ENCODE measurements at places on chromosomes 2 and 18.
A peak's percentile ranks its signal among the peaks of the same experiment; 100 is the strongest.

DNA sequence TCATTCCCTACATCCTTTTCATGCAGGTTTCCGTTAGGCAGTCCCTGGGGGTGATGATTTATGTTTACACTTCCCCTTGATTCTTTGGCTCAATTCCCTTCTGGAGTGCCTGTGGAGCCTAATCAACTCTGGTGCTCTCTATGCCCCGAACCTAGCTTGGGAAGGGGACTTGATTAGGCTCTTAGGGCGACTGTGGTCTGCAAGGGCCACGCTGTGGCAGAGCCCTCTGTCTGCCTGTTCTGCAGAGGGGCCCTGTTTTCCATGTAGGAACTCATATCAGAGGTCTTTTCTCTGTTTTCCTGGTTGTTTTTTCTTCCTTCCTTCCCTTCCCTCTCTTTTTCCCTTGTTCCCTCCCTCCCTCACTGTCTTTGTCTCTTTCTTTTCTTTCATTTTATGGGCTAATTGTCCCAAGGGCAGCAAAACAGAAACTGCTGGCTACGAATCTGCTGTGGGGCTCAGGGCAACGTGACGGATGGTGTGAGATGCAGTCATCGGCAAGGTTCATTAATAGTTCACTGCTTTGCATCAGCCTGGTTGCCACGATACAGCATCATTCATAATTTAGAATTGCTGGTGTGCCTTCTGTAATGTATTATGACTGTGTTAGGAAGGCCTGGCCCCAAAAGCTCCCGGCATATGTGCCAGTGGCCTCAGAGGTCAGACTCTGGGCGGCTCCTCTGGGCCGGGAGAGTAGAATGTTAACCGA lies 134.5 kb downstream of the NAPG start:
- no peak for DNase-seq

GRCh38 chr2:62382757-62383156 lies 123.2 kb downstream of the TMEM17 start:
- DNase-seq: no peak

GRCh38 chr2:238187618-238188548 lies 15.6 kb downstream of the ILKAP start:
- no peak for DNase-seq

- no peak for DNase-seq
Observed at GRCh38 chr2:7573166-7573825, 656.1 kb downstream of the RNF144A start.

DNA sequence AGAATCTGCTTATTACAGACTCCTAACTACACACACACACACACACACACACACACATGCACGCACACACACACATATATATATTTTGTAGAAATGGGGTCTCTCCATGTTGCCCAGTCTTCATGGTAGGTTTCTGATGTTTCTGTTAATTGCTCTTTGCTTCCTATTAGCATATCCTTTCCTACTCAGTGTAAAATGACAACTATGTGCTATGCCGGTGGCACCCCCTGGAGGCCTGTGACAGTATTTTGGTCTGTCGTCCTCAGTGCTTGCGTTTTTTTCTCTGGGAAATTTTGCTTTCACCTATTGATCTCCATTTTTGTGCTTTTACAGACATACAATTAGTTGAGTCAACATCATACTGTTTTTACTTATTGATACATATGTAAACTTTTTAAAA lies 322.1 kb downstream of the LRRTM1 start:
- no peak for DNase-seq

DNA sequence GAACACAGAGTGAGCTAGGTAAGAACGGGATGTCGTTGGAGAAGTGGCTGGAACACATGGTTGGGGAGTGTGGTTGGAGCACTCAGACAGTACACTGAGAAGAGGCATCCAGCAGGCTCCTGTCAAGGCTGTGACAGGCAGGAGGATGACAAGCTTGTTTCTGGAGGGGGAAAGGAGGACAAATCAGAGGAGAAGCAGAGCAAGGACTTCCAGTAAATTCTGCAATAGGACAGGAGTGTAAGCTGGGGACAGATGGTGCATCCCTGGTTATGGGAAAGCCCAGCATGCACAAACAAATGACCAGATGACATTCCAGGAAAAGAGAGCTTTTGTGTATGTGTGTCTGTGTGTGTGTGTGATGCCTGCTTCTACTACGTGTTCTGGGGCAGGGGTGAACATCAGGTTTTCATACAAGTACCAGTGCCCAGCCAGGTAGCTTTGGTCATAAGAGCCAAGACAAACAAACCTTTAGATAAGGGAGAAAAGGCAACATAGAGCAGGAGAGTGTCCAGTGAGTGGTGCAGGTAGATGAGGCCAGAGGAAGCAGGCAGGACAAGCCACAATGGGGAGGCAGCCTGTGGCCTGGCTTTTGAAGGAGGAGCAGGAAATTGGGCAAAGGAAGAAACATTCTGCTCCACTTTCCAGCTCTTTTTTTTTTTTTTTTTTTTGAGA lies 32.1 kb upstream of the MAPK4 start:
- DNase-seq: no peak

DNA sequence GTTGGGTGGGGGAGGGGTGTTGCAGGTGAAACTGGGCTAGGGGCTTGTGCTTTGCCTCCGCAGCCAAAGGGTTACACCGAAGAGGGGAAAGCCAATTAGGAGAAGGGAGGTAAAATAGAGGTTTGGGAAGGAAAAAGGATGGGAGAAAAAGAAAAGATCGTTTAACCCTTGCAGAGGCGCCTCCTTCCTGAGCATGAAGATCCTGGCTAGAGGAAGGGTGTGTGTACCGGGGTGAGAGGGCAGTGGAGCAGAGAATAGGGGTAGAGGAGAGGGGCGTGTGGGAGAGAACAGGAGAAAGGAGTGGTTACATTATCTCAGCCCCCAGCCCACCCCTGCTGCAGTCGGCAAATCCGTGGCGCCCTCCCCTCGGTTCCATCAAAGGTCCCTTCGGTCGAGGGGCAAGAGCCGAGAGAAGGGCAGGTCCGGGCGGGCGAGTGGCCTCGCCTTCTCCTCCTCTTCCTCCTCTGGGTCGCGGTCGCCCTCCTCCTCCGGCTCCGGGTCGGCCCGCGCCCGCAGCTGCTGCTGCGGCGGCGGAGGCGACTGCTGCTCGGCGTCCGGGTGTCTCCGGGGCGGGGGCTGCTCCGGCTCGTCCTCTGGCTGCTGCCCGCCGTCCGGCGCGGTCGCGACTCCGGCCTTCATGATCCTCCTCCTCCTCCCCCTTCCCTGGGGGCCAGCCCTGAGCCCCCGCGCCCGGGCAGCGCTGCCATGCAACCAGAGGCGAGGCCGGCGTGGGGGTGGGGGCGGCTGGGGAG lies 1.1 kb downstream of the MARCHF4 start:
- DNase-seq: no peak

DNA sequence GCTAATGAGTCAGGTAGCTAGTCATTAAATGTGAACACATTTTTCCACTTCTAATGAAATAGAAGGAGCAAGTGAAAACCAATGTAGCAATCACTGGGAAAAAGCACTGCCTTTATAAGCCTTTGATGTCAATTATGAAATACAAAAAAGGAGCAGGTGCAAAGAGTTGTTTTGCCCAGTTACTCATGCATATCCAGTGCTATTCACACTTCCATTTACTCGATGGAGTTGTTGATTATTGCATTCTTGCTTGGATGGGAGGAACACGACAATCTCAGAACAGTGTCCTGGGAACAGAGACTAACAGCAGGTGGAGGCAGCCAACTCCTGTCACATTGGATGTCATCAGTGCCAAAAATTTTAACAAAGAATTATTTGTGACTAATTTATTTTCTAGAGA lies 372.5 kb downstream of the CBLN2 start:
- DNase-seq: no peak

DNA sequence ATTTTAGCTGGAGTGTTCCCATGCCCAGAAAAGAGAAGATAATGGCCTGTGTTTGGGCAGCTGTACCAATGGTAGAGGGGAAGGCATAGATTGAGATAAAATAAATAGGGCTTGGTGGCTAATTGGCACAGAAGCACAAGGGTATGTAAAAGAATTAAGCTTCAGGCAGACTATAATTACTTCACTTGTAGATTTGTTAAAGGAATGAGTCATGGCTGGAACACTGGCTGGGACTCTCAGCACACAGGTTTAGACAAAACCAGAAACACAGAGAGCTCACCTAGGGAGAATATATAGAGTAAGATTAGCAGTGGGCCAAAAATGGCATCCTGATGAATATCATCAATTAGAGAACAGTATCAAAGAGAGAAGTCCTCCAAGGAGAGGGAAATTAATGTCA lies 198.3 kb upstream of the FIGN start:
- no peak for DNase-seq

DNA sequence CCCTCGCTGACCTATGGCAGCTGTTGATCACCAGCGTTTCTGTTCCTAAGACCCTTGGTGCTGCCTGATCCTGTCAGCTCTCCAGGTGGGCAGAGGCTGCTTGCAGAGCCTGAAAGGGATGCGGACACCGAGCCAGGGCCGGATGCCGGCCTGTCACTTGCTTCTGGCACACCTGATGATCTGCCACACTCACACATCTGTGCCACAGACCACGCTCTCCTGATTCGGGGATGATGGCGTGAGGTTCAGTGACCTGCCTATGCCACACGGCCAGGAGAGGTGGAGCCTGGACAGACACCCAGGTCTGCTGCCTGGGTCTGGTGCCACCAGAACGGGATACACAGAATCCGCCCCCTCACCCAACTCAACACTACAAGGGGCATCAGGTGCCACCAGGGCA lies 129.4 kb upstream of the GLI2 start:
- DNase-seq: no peak

DNA sequence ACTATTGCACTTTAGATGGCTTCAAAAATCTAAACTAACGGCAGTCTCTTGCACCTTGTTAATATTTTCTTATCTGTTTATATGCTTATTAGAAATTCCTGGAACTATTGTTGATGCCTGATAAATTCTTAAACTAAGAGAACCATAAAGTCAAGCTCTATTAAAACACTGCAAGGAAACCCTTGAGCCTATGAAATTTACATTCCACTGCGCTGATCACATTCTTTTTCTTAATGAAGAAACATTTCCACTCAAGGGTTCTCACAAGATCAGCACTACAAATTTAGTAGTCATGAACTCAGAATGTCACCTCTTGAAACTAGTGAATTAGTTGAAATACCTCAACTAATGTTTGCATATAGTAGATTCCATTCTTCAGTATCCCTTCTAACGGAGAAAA lies 331.8 kb upstream of the SLC8A1 start:
- no peak for DNase-seq

GRCh38 chr18:13500869-13501542 lies 225.4 kb downstream of the FAM210A start:
- no peak for DNase-seq

DNA sequence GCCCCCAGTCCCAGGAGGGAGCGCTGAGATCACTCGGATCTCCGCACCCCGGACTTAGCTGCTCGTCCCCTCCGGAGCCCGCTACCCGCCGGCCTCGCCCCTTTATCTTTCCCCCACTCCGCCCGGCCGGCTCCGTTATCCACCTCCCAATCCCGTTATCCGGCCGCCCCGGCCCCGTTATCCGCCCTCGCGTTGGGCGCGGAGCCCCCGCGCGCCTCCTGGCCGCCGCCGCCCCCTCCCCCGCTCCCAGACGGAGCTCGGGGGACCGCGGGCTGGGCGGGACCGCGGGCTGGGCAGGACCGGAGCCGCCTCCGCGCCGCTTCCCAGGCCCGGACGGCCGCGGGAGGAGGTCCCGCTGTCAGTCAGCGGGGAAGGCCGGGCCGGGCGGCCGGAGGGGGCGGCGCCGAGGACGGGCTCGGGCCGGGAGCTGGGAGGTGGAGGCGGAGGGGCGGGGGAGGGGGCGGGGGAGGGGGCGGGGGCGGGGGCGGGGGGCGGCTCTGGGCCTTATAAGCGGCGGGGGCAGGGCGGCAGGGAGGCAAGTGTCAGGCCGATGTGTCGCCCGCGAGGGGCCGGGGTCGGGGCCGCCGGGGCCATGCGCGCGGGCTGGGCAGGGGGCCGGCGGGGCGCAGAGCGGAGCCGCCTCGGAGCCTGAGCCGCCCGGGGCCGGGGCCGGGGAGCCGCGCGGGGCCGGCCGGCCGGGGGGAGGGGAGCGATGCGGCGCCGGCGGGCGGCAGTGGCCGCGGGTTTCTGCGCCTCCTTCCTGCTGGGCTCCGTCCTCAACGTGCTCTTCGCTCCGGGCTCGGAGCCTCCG lies at the start of gene PKDCC:
TSS of gene PKDCC (plus strand) at position 534 of the 811 bp plus-strand sequence. CDS start at position 713, 179 bp downstream.
- peak; percentile 81 for DNase-seq

- DNase-seq: no peak
Observed at GRCh38 chr18:52667463-52668065, 327.6 kb downstream of the DCC start.

GRCh38 chr2:127575185-127575765 lies 39.8 kb downstream of the MYO7B start:
- no peak for DNase-seq

Measured in PC-9 (cell line).